ENCODE measurements at places on chromosomes 6 and 20.

GRCh38 chr6:140897804-140898573, 1234.7 kb upstream of the GJE1 start:
- no peak for DNase-seq

DNA sequence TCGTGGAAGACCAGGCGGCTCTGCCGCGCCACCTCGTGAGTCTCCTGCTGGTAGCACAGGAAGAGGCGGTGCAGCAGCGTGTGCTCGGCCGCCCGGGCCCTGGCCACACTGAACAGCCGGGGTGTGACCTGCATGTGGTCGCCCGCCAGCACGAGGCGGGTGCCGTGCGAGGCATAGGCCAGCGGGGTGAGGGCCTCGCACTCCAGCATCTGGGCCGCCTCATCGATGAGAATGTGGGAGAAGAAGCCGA, 7.0 kb downstream of the HELZ2 start:
- no peak for DNase-seq

GRCh38 chr6:108779536-108780275, 68.5 kb upstream of the ARMC2 start:
- peak; percentile 32 for DNase-seq

- DNase-seq = no peak
These were observed 129.2 kb downstream of the PDSS2 start for GRCh38 chr6:107330168-107330567.

GRCh38 chr20:31663838-31664695, 26.4 kb downstream of the COX4I2 start:
- DNase-seq = no peak

DNA sequence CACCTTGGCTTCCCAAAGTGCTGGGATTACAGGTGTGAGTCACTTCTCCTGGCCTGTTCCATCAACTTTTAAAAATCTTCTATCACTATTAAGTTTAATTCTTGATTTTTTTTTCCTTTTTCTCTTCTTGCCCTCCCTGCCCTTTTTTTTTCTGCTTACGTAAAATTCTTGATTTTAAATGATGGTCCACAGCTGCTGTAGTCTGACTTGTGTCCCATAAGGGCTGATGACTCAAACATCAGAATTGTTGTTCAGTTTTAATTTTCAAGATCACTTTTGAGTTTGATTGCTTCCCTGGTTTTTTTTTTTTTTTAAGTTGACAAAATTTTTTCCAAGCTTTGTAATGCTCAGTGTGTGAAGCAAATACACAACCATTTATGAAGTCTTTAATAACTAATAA, 61.9 kb downstream of the CBFA2T2 start:
- DNase-seq = no peak

Data from fibroblast of skin of back (primary cell).